Right lobe of liver (tissue), 6 donors: ENCODE measurements at places on chromosomes 7 and 10. TPM values are rescaled to one million over a fixed set of nuclear protein-coding genes. Genes with fewer than 3 reads are reported as not detected.

Gene CYP2C19
- total RNA-seq, result 12.4 TPM

GRCh38 chr7:121885166-121885920 is 12.4 kb downstream of the PTPRZ1 start:
- H3K4me1 ChIP-seq, result no peaks in the 10 kb centered on the region
- no peaks in the 10 kb centered on the region for H3K27me3 ChIP-seq
- no peak overlapping the region for H3K4me3 ChIP-seq
- no peak overlapping the region for H3K27ac ChIP-seq

DNA sequence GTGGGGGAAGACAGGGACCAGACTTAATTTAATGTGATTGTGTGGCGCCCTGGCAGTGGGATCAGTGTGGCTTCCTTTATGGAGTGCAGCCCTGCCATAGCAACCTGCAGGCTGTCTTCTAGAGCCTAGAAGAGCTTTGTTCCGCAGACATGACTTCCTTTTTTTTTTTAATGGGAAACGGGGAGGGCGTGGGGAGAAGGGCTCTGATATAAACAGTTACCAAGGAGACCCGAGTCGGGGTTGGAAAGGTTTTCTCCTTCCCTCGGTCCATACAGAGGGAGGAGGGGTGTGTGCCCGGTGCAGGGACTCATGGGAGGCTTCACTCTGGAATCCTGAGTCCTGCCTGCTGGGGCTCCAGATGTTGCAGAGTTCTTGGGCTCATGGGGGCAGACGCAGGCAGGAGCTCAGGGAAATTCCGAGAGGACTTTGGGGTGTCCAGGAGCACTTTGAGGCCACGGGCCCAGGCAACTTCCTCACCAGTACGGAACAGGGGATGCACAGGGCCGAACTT is 26.9 kb downstream of the TMEM120A start:
- H3K4me1 ChIP-seq, result no peaks in the 10 kb centered on the region
- no peak overlapping the region for H3K4me3 ChIP-seq
- H3K27me3 ChIP-seq, result no peaks in the 10 kb centered on the region
- no peak for DNase-seq

Gene MLXIPL
- total RNA-seq, result 552 TPM

Gene ADAM12
- not detected for total RNA-seq

Gene MYO1G
- total RNA-seq, result 1.3 TPM

Gene ICA1
- 3.9 TPM for total RNA-seq

Gene TYSND1
- 10.1 TPM for total RNA-seq

Gene PAX4
- total RNA-seq, result not detected

DNA sequence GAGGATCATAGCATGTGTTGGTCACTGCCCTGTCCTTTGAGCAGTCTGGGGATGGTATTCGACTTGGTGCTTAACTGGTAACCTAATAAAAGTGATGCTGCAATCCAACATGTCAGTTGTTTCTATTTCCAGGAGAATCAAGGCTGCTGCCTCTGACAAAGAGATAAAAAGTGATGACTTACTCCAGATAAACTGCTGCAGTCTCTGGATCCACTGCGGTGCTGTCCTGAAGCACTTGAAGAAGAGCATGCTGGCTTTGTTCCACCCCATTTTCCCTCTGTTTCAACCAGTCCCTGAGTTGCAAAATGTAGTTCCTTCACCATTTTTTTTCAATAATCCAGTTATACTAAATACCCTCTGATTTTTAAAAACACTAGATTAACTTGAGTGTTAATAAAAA is 403.5 kb upstream of the ANKRD30A start:
- DNase-seq, result no peak
- no peaks in the 10 kb centered on the region for H3K27me3 ChIP-seq
- no peak overlapping the region for H3K4me3 ChIP-seq

DNA sequence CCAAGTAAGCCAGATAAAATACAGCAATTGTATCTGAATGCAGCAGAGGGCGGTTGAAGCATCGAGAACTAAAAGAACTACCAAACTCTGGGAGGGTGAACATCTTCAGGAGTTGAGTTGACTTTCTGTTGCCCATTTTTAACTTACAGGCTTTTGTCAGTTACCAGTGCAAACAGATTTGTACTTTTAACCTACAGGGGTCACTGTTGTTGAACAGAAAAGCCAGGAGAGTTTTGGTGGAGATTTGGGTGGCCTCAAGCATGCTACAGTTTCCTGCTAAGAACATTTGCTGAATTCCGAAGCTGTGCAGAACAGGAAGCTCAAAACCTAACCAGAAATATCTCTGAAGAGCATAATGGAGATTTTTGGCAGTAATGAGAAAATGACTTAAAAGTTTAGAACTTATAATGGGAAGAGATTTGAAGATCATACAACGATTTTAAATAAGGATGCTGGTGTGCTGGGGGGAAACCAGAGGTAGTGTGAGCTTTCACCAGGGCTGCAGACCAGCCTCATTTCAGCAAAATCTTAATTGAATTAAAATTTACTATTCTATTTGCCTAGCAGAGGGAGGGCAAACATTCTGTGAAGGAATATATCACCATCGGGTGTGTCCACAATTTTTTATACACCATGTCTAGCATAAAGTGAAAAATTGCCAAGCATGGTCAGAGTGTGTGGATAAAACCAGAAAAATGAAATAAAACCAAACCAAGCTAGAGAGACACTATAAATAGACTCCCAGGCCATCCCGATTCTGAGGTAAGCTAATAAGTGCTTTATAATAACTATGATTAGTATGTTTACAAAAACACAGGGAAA is 208.6 kb upstream of the CCDC6 start:
- DNase-seq, result no peak
- H3K27ac ChIP-seq, result no peak overlapping the region
- H3K27me3 ChIP-seq, result no peaks in the 10 kb centered on the region
- no peaks in the 10 kb centered on the region for H3K4me1 ChIP-seq
- no peaks in the 10 kb centered on the region for H3K36me3 ChIP-seq

- no peak for DNase-seq
- no peaks in the 10 kb centered on the region for H3K27me3 ChIP-seq
- H3K27ac ChIP-seq, result no peak overlapping the region
Measured at GRCh38 chr10:1978584-1978983, 241.3 kb upstream of the ADARB2 start.

- peak overlapping the region; percentile 27 for H3K4me3 ChIP-seq
- no peak for DNase-seq
- H3K4me1 ChIP-seq, result no peaks in the 10 kb centered on the region
- H3K36me3 ChIP-seq, result no peaks in the 10 kb centered on the region
- H3K27me3 ChIP-seq, result no peaks in the 10 kb centered on the region
Measured at GRCh38 chr7:2812114-2812487, 32.0 kb downstream of the GNA12 start.

DNA sequence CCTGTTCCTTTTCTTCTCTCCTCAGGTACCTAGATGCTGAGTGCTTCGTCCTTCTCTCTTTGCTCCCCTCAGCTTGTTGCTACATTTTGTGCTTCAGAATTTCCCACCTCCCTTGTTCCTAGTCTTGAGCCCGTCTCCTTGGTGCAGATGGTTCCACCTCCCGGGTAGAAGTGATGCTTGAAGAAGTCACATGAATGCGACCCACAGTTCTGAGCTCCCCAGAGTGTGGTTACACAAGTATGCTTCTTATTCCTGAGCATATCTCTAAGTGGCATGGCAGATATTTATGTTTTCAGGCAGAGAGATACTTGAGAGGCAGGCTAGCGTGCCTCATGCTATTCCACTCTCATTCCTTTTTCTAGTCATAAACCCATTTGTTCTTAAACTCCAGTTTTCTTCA is 34.0 kb downstream of the INPP5F start:
- H3K27me3 ChIP-seq, result no peaks in the 10 kb centered on the region
- H3K36me3 ChIP-seq, result no peaks in the 10 kb centered on the region
- H3K27ac ChIP-seq, result no peak overlapping the region
- no peak overlapping the region for H3K4me3 ChIP-seq
- DNase-seq, result no peak

Gene ZNF503
- total RNA-seq, result 3.8 TPM

DNA sequence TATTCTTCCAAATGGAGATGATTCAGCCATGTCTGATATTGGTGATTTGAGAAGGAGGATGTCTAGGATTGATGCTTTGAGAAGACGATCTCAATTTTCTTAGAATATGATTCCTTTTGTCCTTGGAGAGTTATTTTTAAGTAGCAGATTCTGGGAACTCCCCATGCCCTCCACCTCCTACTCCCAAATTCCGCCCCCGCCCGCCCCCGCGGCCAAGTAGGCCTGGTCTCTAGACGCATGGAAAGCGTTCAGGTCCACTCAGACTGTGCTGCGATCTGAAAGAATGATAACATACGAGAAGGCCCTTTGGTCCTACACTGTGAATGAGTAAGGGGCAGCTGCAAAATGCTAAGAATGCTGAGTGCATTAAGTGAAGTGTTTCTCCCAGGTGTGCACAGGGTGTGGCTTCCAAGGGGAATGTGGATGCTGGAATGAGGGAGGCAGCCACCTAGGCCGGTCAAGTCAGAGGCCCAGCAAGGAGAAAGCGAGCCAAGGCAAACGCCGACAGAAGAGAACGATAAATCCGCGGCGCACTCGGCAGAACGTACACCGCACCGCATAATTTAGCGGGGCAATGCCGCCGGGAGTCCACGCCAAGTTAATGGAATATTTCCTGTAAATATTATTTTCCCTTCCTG is 142.3 kb downstream of the PRPF18 start:
- no peak for DNase-seq
- no peaks in the 10 kb centered on the region for H3K27me3 ChIP-seq
- H3K4me1 ChIP-seq, result no peaks in the 10 kb centered on the region
- H3K27ac ChIP-seq, result no peak overlapping the region
- no peaks in the 10 kb centered on the region for H3K36me3 ChIP-seq
- H3K4me3 ChIP-seq, result no peak overlapping the region

- no peak overlapping the region for H3K27ac ChIP-seq
- no peak overlapping the region for H3K4me3 ChIP-seq
- no peaks in the 10 kb centered on the region for H3K4me1 ChIP-seq
- DNase-seq, result no peak
Measured at GRCh38 chr7:50121286-50121685, 28.2 kb upstream of the ZPBP start.

DNA sequence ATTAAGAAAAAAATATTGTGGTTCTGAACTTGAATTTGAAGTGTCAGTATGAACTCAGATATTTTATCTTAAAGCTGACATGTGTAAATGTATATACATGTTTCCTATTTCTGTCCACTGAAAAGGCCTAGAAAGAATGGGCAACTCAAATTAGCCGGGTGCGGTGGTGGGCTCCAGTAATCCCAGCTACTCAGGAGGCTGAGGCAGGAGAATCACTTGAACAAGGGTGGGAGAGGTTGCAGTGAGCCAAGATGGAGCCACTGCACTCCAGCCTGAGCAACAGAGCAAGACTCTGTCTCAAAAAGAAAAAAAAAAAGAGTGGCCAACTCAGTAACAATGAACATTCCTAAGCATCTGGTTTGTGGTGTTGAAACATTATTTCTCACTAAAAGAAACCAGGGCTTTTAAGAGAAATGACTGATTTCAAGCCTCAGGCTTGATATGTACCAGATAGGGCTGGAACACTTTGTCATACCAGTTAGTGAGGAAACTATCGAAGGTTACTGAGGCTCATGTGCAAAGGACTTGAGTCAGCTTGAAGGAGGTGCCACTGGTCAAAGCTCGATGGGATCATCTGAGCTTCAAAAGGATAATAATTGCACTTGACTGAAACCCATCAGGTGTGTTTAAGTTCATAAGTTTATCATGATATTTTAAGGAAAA is 40.5 kb downstream of the AOAH start:
- DNase-seq, result no peak
- no peak overlapping the region for H3K4me3 ChIP-seq
- no peaks in the 10 kb centered on the region for H3K27me3 ChIP-seq
- H3K4me1 ChIP-seq, result no peaks in the 10 kb centered on the region
- H3K36me3 ChIP-seq, result no peaks in the 10 kb centered on the region

DNA sequence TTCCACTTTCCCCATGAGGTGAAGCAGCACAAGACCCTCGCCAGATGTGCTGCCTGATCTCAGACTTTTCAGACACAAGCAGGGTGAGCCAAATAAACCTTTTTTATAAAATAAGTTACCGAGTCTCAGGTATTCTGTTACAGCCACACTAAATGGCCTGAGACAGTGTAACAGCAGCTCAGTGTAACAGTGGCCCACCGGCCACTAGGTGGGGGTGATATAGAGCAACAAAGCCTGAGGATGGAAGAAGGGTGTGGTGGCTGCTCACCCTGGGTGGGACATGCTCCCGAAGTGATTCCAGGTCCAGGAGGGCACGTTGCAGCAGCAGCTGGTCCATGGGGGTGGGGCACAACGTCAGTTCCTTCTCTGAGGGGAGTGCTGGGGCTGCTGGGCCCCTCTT is 44.6 kb downstream of the BMS1 start:
- H3K27me3 ChIP-seq, result no peaks in the 10 kb centered on the region
- no peak overlapping the region for H3K4me3 ChIP-seq
- no peaks in the 10 kb centered on the region for H3K4me1 ChIP-seq

GRCh38 chr7:37987732-37988131 is 67.3 kb downstream of the EPDR1 start:
- H3K4me3 ChIP-seq, result no peak overlapping the region
- no peaks in the 10 kb centered on the region for H3K27me3 ChIP-seq
- H3K36me3 ChIP-seq, result no peaks in the 10 kb centered on the region
- H3K27ac ChIP-seq, result no peak overlapping the region
- no peak for DNase-seq

DNA sequence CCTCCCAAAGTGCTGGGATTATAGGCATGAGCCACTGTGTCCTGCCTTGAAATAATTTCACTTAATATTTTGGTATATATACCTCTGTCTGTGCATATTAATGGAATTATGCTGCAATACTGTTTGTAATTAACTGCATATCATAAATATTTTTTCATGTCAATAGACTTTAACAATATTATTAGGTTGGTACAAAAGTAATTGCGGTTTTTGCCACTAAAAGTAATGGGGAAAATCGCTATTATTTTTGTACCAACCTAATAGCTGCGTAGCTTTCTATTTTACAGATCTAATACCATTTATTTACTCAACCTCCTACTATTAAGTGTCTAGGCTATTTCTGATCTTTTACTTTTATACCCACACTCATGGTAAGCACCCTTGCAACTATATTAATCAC is 3.9 kb upstream of the PDE6C start:
- no peak for DNase-seq
- H3K27me3 ChIP-seq, result no peaks in the 10 kb centered on the region
- no peaks in the 10 kb centered on the region for H3K36me3 ChIP-seq
- H3K4me1 ChIP-seq, result no peaks in the 10 kb centered on the region
- H3K27ac ChIP-seq, result no peak overlapping the region
- H3K4me3 ChIP-seq, result no peak overlapping the region

Gene ITPRID1
- total RNA-seq, result not detected

DNA sequence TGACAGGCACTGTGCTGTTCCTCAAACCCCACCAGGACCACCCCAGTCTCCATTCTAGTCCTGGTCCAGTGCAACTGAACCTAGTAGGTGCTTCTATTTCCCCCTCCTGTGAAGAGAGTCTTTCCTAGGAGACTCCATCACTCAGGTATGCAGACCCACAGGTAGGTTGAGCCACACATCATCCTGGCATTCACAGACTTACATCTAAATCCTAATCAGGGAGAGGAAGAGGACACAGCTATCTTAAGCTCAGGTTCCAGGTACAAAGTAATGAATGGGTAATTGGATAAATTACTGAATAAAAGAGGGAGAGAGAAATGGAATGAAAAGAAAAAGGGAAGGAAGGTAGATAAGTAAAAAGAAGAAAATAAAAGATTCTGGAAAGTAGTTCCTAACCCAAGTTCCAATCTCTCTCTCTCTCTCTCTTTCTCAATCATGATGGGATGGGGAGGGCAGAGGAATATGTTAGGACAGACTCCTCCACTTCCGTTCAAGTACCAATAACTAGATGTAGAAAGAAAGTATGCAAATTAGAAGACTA is 139.8 kb upstream of the NAMPT start:
- H3K4me1 ChIP-seq, result peaks cover 58% of the 10 kb centered on the region
- H3K36me3 ChIP-seq, result no peaks in the 10 kb centered on the region
- DNase-seq, result no peak
- no peaks in the 10 kb centered on the region for H3K27me3 ChIP-seq
- peak overlapping the region; percentile 97 for H3K27ac ChIP-seq
- no peak overlapping the region for H3K4me3 ChIP-seq

Gene BMPR1A
- total RNA-seq, result 9.9 TPM

- no peak overlapping the region for H3K27ac ChIP-seq
- no peaks in the 10 kb centered on the region for H3K27me3 ChIP-seq
- DNase-seq, result peak; percentile 53
- H3K4me1 ChIP-seq, result no peaks in the 10 kb centered on the region
Measured at GRCh38 chr10:116774728-116775151, 32.4 kb upstream of the HSPA12A start.
